Activated T-cell treated with anti-CD3 and anti-CD28 coated beads, Interleukin-2, amount 50 U/mL, for 24 hours (primary cell): ENCODE measurements at places on chromosomes 12 and 14.

DNA sequence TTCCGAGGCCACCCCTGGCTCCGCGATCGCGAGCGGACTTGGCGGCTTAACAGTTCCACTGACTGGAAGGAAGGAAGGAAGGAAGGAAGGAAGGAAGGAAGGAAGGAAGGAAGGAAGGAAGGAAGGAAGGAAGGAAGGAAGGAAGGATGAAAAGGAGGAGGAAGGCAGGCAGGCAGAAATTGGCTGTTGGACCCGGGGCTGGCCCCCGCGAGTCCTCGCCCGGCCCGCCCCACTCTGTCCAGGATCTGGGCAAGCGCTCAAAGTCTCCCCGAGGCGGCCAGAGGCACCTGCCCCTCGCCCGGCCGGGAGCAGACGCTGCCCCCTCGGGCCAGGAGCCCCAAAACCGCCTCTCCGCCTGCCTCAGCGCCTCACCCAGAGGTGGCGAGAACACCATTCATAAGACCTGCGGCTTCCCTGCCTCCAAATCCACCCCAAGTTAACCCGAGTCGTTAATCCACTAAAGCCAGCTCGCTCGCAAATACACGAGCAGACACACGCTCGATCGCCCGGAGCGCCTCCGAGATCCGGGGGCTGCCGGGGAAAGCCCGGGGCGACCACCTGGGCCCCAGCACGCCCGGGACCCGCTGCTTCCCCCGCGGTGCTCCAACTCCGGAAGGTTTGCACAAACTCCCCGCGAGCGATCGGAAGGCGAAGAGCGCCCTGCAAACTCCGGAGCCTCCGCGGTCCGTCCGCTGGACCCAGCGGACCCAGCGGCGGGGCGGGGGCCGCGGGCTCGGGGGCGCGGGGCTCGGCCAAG is 844 bp downstream of the DPF3 start:
- peak; percentile 67 for DNase-seq

- DNase-seq, result peak; percentile 56
These were observed 22.3 kb downstream of the PLEKHG3 start for GRCh38 chr14:64726585-64726890.

- no peak for DNase-seq
These were observed 38.4 kb downstream of the PARP11 start for GRCh38 chr12:3834774-3835173.

- no peak for DNase-seq
These were observed 218.1 kb downstream of the C12orf75 start for GRCh38 chr12:105548626-105549025.

DNA sequence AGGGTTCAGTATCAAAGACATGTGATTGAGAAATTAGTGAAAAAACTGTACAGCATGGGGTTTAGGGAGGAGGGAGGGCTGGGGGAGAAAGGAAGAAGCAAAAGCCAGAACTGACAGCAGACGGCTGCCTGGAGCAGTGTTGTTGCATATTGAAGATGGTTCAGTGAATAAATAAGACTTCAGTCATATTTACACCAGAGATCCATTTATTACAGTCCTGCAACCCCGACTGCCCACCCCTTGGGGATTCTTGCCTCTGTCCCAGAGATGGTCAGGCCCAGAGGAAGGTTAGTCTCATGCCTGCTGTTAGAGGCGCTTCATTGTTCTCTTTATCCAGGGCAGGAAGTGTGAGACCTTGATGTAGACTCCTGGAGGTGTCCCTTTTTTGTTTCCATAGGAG is 3.2 kb downstream of the GZMH start:
- DNase-seq, result no peak

DNA sequence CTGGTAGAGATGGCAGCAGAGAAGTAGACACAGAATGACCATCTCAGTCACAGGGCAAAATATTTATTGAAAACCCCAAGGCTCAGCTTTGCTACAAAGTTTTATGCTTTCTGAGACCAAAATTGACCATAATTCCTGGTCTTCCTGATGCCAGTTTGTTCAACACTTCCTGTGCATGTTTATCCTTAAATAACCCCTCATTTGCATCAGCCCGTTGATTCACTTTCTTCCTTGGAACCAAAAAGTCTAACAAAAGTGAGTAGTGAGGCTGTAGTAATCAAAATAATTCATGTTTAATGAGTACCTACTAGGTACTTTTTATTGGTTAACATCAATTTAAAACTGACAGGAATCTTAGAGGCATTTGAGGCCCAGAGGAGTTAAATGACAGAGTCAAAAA is 51.7 kb downstream of the TRHDE start:
- no peak for DNase-seq

DNA sequence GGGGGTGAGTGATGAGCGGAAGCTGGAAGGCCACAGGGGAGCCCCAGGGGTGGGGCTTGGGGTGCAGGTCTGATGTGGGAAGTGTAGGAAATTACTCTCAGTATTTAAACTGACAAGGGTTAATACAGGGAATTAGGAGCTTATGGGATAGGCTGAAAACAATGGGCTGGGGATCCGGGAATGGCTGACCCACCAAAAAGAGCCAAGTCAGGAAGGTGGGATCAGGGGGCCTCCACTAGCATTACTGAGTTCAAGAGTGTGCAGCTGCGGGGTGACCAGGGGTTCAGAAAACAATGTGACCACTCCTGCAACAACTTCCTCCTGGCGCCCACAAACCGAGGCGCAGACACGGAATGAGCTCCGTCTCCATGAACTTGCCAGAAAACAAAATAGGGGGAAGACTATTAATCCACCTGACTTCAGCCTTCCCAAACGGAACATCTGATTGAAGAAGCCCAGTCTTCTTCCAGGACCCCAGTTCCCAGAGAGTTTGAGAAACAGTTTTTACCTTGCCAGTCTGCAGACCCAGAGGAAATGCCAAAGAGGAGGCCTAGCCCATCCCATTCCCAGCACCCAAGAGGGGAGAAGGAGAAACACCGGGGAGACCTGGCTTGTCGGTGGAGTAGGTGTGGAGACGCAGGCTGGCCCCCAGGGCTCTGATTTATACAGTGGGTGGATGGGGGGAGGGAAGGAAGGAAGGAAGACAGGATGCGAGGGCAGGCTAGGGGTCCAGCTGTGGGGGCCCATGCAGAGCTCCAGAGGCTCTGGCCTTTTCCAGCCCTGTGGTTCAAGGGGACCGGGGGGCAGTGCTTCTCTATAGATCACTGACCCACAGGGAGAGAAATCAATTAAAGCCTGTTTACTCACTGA is 16.5 kb upstream of the YY1 start:
- DNase-seq, result no peak

DNA sequence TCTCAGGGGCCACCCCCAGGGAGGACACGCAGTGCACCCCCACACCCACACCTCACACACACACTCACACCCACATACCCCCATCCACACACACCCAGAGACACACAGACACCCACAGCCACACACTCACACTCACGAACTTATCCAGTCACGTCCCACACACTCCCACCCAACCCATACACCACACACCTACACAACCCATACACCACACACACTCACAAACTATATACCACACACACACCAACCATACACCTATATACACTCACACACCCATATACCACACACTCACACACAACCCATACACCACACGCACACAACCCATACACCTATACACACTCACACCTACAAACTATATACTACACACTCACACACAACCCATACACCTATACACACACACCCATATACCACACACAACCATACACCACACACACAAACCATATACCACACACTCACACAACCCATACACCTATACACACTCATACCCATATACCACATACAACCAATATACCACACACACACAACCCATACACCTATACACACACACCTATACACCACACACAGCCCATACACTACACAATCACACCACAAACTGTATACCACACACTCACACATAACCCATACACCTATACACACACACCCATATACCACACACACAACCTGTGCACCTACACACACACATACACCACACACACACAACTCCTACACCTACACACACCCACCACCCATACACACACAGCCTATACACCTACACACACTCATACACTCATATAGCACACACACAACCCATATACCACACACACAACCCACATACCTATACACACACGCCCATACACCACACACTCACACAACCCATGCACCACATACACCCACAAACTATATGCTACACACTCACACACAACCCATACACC is 42.7 kb downstream of the TMEM121 start:
- DNase-seq, result no peak

GRCh38 chr14:104771918-104772706 is 19.2 kb downstream of the SIVA1 start:
- no peak for DNase-seq

DNA sequence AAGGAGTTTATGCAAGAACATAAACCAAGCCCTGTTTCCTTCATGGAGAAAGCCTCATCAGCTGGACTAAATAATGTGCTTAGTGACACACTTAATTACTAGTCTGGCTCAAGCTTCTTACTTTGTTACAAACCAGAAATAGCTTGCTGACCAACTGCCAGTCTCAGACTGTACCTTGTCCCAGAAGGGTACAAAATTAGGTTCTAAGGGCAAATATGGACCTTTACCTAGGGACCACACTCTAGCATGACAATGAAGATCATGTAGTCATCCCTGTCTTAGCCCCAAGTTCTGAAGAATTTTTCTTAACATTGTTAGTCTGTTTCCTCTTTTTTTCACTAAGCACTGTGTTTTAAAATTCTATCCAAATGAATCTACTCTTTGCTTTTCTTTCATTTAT is 2.2 kb downstream of the AMN1 start:
- no peak for DNase-seq

GRCh38 chr14:30525833-30526232 is 33.1 kb upstream of the G2E3 start:
- no peak for DNase-seq

DNA sequence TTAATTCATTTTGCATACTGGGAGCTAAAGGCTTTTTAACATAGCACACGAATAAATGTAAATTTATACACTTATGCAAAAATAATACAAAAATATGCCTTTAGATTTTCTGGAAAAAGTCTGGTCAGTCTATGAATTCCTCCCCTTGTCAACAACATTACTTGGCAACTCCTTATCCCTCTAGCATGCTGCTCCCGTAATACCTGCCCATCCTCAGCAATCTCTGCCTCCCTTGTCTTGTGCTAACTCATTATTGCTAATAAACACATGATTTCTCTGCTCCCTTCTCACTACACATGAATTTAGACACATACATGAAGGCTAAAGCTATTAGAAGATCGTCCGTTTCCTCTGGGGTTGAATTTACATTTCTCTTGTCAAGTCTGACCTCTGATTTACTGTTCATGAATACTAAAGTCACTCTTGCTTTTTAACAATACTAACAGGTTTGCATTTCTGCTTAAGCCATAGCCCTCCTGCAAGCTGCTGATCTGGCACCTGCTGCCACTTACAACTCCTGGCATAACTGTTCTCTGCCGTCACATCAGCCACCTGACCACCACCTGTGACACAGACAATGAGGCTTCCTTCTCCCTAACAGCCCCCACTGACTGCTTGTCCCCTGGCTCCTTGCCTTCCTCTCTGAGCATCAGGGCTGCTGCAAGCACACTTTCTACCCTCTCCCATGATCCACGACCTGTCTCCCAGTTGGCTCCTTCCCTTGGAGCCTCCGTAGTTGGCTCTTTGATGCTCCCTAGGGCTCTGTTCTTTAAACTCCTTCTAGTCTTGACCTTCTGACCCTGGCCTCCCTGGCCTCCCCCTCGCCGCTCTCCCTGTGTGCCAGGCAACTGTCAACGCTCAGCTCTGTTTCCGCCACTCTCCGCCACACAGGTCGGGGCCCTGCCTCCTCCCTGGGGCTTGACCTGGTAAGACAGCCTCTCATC is 177.6 kb downstream of the CALM1 start:
- no peak for DNase-seq

GRCh38 chr14:102469261-102469660 is 40.3 kb downstream of the ANKRD9 start:
- no peak for DNase-seq

DNA sequence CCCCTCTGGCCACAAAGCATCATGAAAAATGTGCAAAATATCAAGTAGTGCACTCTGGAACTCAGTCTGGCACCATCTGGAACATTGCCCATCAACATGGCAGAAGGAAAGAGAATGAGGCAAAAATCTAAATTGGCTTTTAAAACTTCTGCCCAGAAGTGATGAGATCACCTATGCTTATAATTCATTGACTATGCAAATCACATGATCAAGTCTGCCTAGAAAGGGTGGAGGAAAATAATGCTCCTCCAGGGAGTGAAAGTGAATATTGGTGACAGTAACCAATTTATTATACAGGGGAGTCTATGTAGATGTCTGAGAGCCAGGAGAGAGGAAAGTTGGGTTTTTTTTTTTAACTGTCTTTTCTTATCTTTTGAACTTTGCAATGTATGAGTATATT is 73.3 kb upstream of the HIF1A start:
- DNase-seq, result no peak

DNA sequence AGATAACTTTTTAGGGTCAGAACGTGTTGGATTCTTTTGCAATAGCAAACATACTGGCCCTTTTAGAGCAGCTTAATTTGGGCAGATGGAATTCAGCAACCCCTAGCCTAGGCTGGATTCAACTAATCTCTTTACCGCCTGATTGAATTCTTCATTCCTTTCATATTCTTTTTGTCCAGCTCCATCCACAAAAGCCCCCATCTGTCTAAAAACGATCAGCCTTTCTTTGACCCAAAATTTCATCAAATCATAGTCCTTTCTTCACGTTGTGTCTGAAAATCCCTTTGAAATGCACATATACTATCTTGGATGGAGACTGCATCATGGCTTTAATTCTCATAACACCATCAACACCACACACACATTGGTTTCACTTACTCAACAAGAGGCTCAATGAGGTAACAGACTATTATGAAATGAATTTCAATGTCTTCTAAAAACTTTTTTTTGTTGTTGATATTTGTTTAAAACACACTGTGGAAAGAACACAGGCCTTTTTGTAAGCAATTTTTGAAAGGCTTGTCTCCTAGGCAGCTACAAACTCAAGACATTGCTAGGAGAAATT is 128.0 kb upstream of the EEA1 start:
- DNase-seq, result no peak

GRCh38 chr12:111747333-111747732 is 19.4 kb upstream of the ALDH2 start:
- DNase-seq, result no peak

DNA sequence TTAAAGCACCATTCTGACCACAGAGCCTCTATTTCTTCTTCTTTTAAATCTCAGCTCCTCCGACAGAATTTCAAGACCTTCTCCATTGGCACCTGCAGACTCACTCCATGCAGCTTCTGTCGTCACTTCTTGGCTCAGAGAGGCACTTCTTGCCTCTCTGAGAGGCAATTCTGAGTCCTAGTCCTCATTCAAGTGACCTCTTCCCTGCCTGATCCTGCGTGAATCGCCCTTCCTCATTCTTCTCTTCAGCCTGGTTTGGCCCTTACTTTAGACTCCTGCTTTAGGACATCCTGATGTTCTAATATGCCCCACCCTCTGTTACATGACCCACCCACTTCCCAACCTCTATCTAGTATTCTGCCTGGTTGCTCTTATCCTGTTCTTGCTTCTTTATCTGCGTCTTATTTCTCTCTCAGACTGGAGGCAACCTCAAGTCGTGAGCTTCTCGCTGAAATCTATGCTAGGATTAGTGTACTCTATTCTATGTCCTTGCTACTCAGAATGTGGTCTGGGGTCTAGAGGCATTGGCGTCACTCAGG is 55.6 kb upstream of the CISTR start:
- no peak for DNase-seq

- DNase-seq, result no peak
These were observed 28.0 kb upstream of the LGR5 start for GRCh38 chr12:71411635-71412034.

GRCh38 chr14:67141146-67141900 is 47.9 kb upstream of the GARIN2 start:
- no peak for DNase-seq

GRCh38 chr12:93540466-93540865 is 32.0 kb upstream of the SOCS2 start:
- no peak for DNase-seq
